Naive thymus-derived CD8-positive, alpha-beta T cell (primary cell): ENCODE measurements at places on chromosomes 16 and 17. TPM values are rescaled to one million over a fixed set of nuclear protein-coding genes. Genes with fewer than 3 reads are reported as not detected.

DNA sequence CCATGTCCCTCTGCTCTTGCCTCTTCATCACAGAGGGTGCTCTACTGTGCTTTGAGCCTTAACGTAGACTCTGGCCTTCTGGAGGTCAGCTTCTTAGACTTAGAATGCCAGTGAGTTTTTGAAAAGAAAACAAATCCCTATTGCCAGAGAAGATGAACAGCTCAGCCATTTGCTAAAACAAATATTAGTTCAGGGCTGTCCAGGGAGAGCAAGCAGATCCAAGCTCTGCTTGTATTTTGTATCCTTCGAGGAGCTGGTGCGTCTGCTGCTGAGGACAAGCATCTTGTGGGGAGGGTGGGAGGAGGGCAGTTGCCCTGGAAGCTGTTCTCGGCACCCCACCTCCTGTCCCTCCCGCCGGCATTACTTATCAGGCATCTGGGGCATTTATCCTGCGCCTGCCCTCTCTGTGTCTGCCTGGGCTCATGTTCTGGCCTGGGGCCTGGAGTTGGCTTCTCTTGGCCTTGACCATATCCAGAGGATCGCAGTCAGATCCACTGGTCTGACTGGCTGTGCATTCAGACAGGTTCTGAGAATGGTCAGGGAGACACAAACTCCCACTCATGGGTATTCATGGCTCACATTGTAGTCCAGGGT, 173.1 kb upstream of the NLRP1 start:
- no peak for DNase-seq

DNA sequence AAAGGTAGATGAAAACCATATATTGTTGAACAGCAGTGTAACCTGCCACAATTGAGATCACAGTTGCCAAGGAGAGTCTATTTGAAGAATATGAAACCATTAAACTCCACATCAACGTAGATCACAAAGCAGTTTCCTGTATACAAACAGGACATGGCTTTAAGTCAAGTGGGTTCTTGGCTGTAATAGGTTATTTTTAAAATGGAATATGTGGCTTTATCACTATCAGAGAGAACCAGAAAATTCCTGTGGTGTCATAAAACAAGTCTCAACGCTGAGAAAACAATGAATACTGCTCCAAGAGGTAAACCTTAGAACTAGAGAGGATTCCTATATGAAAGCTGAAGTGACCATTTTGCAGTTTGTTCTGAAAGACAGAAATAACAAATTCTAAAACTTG, 999.7 kb downstream of the CDH11 start:
- DNase-seq: no peak

DNA sequence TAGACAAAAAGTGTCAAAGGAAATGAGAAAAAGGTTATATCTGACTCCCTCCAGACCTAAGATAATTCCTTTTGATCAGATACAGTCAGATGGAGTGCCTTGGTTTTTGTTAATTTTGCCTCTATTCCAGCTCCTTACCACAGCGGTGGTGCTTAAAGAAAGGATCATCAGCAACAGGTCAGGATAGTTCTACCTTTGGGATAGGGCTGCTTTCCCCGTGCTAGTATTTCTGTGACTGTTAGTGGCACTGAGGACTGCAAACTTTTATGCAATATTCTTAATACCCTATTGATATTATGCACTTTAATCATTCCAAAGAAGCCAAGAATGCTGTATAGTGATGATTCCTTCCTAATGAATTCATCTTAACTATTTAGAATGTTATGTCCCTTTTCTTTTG, 24.5 kb downstream of the NQO1 start:
- no peak for DNase-seq

- DNase-seq: no peak
Measured at GRCh38 chr17:41777574-41778188, 8.8 kb downstream of the JUP start.

- DNase-seq: no peak
Measured at GRCh38 chr16:10325783-10326543, 59.9 kb upstream of the ATF7IP2 start.

- no peak for DNase-seq
Measured at GRCh38 chr17:28992185-28992584, 13.6 kb downstream of the SEZ6 start.

- DNase-seq: no peak
Measured at GRCh38 chr16:67388191-67388590, 5.1 kb downstream of the TPPP3 start.

MYH2 gene
- total RNA-seq: not detected

GRCh38 chr16:53084746-53085334, 30.0 kb downstream of the CHD9 start:
- DNase-seq: no peak

MT1M gene
- total RNA-seq: not detected

TMC7 gene
- not detected for total RNA-seq

KRTAP1-5 gene
- total RNA-seq: not detected

GRCh38 chr17:41966463-41967140, at the start of gene CNP:
TSS of gene CNP (plus strand) at chr17:41966795. CDS start at chr17:41966885, 90 bp downstream.
- peak; percentile 90 for DNase-seq

DNA sequence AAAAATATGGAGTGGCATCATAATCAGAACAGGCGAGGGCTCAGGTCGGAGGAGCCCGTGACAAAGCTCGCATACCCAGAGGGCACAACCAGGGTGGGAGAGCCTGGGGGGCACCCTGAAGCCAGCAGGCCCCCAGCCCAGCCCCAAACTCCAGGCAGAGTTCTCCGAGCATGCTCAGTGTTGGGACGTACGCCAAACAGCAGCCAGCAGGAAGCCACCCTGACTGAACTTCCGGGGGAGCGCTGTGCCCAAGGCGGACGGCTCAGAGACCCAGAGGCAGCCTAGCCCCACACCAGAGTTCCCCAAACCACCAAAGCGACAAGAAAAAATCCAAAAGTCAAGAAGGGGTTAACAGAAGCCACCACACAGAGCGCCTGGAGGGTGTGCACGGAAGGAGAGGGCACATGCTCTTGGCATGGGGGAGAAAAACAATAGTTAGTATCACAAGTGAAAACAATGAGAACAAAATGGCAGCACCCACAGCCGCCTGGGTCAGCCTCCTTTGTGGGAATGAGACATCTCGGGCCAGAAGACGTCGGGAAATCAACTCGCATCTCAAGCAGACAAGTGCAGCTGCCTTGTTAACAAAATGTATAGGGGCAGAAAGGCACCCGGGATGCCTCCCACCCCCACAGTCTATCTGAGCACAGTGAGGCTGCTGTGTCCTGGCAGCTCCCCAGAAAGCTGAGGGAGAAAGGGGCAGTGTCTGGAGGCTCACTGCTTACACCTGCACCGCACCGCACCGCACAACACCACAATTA, 11.9 kb downstream of the EXOC7 start:
- no peak for DNase-seq

DNA sequence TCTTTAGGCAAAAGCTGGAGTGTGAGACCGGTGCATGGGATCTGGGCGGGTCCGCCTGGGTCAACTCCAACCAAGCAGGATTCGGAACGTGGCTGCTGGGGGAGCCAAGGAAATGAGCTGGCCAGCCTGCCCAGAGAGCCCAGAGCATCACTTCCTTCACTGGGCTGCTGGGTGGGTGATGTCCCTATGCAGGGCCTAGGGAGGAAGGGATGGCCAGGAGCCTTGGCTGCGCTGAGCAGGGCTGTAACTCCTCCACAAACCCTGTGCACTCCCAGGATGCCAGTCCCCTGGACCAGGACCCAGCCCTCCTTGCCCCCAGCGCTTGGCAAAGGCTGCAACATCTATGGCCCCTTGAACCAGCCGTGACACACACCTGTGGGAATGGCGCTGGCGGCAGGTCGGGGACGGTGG, 138.4 kb downstream of the RAB11FIP4 start:
- DNase-seq: no peak

GRCh38 chr16:29806641-29807425, 504 bp downstream of the MAZ start:
- peak; percentile 52 for DNase-seq

AIPL1 gene
- not detected for total RNA-seq

KRT36 gene
- not detected for total RNA-seq

GRCh38 chr17:60618854-60619526, 19.0 kb downstream of the PPM1D start:
- DNase-seq: no peak

DNA sequence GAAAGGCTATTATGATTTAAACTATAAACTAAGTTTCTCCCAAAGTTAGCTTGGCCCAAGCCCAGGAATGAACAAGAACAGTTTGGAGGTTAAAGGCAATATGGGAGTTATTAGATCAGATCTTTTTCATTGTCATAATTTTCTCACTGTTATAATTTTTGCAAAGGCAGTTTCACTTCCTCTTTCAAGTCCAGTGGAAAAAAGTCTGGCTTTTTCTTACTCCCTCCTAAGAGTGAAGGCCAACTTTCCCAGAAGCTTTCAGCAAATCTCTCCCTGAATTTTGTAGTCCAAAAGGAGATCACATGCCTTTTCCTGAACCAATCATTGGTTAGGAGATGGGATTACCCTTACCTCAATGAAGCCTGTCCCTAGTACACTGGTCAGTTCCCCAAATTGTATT, 9.1 kb upstream of the BLMH start:
- no peak for DNase-seq

DNA sequence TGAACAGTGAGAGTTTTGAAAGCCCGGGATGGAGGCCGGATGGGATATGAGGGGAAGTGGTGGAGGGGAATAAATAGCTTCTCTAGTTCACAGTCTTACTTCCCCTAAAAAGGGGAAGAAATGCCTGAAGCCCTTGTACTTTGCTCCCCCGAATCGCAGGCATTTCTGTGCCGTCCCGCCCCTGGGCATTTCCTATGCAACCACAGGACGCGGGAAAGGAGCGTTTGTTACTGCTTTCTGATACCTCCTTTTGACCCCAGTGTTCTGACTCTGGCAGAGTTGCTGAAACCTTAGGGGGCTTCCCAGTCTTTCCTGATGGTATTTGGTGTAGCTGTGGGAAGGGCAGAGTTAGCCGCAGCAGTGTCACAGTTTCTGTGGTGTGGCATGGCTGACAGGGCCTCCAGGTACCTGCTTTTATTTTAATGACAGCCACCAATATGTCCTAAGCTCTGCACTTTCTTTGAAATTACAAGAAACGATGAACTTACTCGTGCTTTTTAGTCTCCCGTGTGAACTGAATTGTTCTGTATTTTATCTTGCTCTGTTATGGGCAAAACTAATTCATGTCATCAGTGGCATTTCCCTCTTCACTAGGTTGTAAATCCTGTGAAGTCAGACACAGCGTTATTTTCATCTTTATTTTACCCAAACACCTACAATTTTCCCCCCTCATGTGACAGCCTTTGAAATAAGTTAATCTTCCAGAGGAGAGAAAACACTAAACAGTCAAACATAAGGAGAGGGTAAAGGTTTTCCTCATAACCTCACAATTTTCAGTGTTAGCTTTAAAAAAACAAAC, 27.1 kb downstream of the USP10 start:
- DNase-seq: no peak

DNA sequence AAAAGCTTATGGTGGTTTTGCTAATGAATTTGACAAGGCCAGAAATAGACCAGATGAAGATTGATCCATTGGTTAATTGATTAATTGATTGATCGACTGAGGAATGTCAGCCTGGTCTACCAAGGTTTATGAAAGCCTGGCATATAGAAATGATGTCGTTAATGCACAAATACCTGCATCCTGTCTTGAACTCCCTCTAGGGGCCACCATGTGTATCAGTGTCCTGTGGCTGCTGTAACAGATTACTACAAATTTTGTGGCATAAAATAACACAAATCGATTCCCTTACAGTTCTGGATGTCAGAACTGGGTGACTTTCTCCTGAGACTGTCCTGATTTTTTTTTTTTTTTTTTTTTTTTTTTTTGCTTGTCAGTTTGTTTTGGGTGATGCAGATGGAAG, 553.2 kb downstream of the MAF start:
- DNase-seq: no peak

LYZL6 gene
- total RNA-seq: not detected

GRCh38 chr17:81912441-81913309, 1.5 kb upstream of the PCYT2 start:
- DNase-seq: no peak

C17orf100 gene
- 3.4 TPM for total RNA-seq

CCL17 gene
- total RNA-seq: not detected

DNA sequence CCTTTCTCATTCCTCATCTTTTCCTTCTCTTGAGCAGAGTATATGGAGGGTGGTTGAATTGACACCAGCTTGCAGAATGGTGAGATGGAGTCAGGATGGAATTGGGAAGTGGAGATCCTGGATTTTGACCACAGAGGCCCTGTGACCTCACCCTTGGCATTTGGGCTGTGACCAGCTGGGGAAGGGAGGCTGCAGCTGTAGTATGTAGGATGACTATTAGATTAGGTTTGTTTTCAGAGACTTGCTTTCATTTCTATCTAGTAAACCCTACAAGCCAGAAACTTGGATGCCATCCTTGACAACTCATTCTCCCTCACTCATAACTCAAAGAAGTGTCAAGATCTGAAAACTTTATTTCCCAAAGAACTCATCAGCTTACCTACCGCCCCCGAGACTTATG, 5.9 kb downstream of the GNGT2 start:
- DNase-seq: no peak

GRCh38 chr17:65601145-65601544, 39.7 kb upstream of the AXIN2 start:
- no peak for DNase-seq

CEMP1 gene
- total RNA-seq: 1.6 TPM

PTX4 gene
- total RNA-seq: not detected

DNA sequence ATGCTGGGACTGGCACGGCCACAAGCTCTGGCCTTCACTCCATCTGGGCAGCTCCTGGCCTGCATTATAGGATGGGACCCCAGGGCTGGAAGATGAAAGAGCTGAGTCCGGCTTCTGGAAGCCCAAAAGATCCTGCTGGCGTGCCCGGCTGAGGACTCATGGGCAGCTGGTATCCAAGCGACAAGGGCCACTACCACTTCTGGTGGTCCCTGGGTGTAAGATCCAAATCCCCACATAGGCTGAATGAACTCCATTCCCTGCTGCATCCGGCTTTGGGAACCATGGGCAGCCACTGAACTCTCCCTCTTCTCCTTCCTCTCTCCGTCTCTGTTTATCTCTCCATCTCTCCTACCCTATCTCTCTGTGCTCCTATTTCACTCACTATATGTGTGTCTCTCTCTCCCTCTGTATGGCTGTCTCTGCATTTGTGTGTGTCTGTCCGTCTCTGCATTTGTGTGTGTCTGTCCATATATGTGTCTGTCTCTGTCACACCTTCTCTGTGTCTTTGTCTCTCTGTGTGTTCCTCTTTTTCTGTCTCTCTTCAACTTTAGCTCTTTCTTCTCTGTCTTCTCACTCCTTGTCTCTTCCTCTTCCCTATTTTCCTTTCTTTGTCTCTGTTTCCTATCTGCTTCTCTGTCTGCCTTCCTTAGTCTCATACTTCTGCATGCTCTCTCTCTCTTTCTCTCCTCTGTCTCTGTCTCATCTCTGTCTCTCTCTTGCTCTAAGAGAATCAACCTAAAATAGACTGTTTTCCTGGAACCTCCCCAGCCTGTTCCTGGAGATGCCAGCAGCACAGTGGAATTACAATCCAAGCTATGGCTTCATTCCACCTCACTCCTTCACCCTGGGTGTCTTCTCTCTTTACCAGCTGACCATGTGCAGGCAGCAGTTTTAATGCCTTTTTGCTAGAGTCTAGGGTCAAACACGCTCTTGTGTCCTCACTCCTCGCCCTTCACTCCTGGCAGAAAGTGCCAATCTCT, 60.4 kb upstream of the IRX6 start:
- DNase-seq: no peak

GRCh38 chr17:48732688-48733629, 4.4 kb upstream of the HOXB13 start:
- DNase-seq: no peak
